Left lung (tissue), 14 donors: ENCODE measurements at places on chromosomes 6 and 20. TPM values are rescaled to one million over a fixed set of nuclear protein-coding genes. Genes with fewer than 3 reads are reported as not detected.

- H3K4me3 ChIP-seq, result no peak overlapping the region
- peak; percentile 59 for DNase-seq
- peak overlapping the region; percentile 37 for H3K27ac ChIP-seq
- H3K4me1 ChIP-seq, result no peaks in the 10 kb centered on the region
- H3K27me3 ChIP-seq, result no peaks in the 10 kb centered on the region
Measured at GRCh38 chr6:21022343-21023107, 488.3 kb downstream of the CDKAL1 start.

GRCh38 chr20:20405623-20406022 lies 37.7 kb downstream of the INSM1 start:
- H3K4me3 ChIP-seq, result no peak overlapping the region
- no peaks in the 10 kb centered on the region for H3K4me1 ChIP-seq
- no peak for DNase-seq
- H3K27me3 ChIP-seq, result no peaks in the 10 kb centered on the region
- H3K27ac ChIP-seq, result no peak overlapping the region

- no peaks in the 10 kb centered on the region for H3K36me3 ChIP-seq
- H3K27me3 ChIP-seq, result no peaks in the 10 kb centered on the region
- no peak overlapping the region for H3K4me3 ChIP-seq
- no peaks in the 10 kb centered on the region for H3K4me1 ChIP-seq
Measured at GRCh38 chr20:4283016-4283415, 267.7 kb upstream of the RNF24 start.

The DCDC2 gene
- total RNA-seq, result 8.4 TPM

The TUBE1 gene
- total RNA-seq, result 19.0 TPM

The FOXA2 gene
- total RNA-seq, result 39.8 TPM

DNA sequence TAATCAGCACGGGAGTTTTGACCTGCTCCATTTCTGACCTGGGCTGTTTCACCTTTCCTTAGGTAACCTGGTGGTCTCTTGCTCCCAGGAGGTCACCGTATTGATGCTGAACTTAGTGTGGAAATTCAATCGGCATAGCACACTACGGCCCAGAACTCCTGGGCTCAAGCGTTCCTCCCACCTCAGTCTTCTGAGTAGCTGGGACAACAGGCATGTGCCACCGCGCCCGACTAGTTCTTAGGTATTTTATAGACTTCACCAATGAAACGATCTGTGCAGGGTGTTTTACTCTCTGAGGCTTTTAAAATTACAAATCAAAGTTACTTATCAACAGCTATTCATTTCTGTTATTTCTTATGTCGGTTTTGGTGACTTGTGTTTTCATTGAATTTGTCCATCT lies 42.1 kb downstream of the ATG5 start:
- no peak overlapping the region for H3K4me3 ChIP-seq
- no peaks in the 10 kb centered on the region for H3K36me3 ChIP-seq
- no peak for DNase-seq
- no peak overlapping the region for H3K27ac ChIP-seq
- no peaks in the 10 kb centered on the region for H3K4me1 ChIP-seq
- H3K27me3 ChIP-seq, result no peaks in the 10 kb centered on the region

The MYCT1 gene
- 18.4 TPM for total RNA-seq

DNA sequence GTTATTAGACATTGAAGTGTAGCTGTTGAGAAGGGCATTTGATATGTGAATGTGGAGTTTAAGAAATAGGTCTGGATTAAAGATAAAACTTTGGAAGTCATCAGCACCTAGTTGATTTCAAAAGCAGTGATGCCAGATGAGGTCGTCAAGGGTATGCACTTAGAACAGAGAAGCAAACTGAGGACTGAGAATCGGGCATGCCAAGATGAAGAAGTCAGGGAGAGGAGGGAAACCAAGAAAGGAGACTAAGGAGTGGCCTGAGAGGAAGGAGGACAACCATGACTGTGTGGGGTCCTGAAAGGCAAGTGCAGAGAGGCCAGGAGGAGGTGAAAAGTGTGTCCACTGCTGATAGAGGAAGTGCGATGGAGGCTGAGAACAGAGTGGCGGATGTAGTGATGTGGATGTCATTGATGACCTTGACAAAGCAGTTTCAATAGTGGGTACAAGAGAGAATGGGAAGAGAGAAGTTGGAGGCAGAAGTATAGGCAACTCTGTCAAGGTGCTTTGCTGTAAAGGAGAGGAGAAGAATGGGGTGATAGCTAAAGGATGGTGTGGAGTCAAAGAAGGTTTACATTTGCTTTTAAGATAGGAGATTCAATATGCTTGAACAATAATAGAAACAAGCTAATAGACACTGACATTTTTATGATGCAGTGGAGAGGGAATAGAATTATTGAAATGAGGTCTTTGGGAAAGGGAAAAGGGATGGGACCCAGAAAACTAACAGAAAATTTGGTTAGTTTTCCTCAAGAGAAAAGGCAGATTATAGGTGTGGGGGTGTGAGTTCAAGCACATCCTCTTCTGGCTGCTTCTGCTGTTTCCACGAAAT lies 139.7 kb upstream of the TMEM170B start:
- no peak overlapping the region for H3K4me3 ChIP-seq
- no peak for DNase-seq
- H3K27me3 ChIP-seq, result no peaks in the 10 kb centered on the region
- peaks cover 6% of the 10 kb centered on the region for H3K4me1 ChIP-seq

GRCh38 chr6:90025523-90026061 lies 131.3 kb downstream of the GJA10 start:
- no peak for DNase-seq
- no peak overlapping the region for H3K27ac ChIP-seq
- H3K36me3 ChIP-seq, result no peaks in the 10 kb centered on the region
